T-helper 22 cell (primary cell): ENCODE measurements at places on chromosomes 12 and 14.

GRCh38 chr14:103613517-103613916 lies 15.5 kb upstream of the KLC1 start:
- no peak for DNase-seq

DNA sequence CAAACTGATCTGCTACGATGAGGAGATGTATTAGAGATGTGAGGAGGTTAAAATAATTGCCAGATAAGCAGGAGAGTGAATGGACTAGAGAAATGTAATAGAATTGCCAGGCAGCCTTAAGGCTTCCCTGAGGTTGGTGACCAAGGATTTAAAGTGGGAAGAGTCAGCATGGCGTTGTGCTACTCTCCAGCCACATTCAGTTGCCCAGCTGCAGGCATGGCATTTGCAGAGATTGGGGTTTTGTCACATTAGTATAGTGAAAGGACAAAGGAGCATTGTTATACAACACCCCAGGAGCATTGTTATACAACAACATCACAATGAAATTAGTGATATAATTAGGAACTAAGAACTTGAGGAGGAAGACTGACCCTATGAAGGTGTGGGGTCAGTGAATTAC lies 31.7 kb downstream of the MARK3 start:
- DNase-seq = no peak

DNA sequence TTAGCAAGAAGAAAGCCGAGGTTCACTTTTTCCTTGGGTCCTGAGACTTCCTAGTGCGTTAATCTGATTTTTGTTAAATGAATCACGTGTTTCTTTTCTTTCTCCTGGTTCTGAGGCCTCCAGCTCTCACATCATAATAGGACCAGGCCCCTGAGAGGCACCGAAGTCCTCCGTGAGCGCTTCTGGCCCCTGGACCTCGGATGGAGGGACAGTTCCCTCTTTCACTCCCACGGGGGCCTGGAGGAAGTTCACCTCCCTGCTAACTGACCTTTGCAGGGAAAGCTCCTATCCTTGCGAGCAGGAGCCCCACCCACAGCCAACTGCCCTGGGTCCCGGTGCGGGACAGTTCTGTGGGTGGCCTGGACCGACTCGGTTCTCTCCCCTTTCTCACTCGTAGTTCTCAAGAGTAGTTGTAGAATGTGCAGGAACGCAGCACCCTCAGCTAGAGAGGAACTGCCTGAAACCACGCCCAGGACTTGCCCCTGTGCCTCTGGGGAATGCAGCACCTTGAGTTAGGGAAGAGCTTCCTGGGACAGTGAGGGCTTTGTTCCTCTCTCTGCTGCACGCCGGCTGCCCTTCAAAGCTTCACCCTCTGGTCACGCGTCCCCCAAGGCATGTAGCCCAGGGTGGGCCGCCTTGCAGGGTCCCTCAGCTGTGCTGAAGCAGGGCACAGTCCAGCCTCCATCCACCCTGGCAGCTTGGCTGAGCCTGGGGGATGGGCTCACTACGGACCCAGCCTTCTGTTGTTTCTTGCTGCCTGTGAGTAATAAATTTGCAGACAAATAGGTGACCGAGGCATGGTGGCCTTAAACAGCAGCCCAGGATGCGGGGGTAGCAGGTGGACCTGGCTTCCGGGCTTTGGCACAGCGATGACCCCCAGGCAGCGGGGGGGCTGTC lies 264.6 kb downstream of the ADGRD1 start:
- no peak for DNase-seq

DNA sequence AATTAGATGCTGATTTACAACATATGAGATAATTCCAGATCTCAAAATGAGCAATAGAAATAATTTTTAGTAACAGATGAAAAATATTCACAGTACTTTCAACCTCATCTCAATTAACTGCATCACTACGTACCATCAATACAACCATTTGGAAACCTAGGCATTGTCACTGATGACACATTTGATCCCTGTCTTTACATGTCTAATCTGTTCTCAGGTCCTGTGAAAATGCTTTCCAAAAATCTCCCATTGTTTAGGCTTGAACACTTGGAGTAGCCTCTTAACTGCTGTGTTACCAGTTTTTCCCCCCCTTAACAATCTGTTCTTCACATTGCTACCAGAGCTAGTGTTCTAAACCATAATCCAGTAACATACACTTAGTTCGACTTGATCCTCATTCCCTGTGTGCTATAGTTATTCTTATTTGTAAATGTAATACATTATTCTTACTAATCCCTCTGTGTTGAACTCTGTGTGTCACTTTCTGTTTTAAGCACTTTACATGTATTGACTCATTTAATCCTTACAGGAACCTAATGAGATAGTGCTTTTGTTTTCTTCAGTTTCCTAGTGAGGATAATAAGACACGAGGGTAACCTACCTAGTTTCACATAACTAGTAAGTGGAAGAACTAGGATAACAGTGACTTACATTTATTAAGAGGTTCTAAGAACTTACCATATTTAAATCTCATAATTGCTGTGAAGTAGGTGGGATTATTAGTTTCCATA lies 41.7 kb downstream of the LARP4 start:
- no peak for DNase-seq

DNA sequence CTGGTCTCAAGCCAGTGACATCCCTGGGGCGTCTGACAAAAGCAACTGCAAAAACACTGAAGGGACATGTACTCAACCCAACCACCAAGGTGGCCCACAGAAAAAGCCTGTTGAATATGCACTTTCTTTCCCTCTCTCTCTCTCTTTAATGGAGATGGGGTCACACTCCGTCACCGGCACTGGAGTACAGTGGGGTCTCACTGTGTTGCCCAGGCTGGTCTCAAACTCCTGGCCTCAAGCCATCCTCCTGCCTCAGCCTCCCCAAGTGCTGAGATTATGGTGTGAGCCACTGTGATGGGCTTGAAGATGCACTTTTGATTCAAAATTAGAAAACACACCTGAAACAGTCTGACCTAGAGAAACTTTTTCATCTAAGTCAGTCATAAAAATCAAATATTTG lies 7.2 kb upstream of the CD27 start:
- DNase-seq = no peak

GRCh38 chr12:8692573-8692972 lies 5.2 kb upstream of the RIMKLB start:
- no peak for DNase-seq

- no peak for DNase-seq
Measured at GRCh38 chr12:6787309-6787708, 2.0 kb upstream of the CD4 start.
